Left cardiac atrium (tissue), 4 donors: ENCODE measurements at places on chromosomes 11 and 22. TPM values are rescaled to one million over a fixed set of nuclear protein-coding genes. Genes with fewer than 3 reads are reported as not detected.

DNA sequence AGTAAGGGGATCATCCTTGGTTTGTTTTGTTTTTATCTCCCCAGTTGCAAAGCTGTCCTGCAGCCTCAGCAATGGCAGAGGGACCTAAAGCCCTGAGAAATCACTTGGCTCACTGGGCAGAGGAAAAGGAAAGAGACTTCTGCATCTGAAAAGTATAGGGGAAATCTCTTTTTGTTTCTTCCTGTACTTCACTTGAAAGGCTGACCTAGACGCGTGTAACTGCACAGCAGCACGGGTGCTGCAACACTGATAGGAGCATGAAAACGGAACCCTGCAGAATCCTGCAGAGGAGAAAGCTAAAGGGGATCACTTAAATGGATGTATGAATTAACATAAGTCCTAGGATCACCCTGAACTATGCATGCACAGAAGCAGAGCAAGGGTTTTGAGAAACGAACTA, 2.0 kb upstream of the PIWIL3 start:
- DNase-seq = no peak

- DNase-seq = no peak
These were observed 209.2 kb upstream of the TBCEL start for GRCh38 chr11:120814531-120815318.

P2RY6 gene
- total RNA-seq = 4.4 TPM

BRSK2 gene
- 1.3 TPM for total RNA-seq
